ENCODE measurements at places on chromosomes 6 and 20.

DNA sequence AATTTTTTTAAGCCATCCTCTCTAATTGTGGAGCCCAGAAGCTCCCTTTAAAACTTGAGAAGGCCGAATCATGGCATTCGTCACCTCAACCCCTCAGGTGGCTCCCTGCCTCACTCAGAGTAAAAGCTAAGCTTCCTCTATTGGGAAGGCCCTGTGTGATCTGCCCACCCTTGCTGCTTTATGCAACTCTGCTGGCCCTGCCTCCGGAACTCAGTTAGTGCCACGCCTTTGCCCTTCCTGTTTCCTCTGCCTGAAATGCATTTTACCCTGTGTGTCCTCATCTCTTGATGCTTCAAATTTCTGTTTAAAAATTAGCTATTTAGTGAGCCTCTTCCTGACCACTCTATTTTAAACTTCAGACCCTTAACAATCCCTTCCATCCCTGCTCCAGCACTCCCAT, 5.7 kb downstream of the PACRG start:
- DNase-seq = no peak

- DNase-seq = no peak
Measured at GRCh38 chr6:19921786-19922185, 84.6 kb downstream of the ID4 start.

DNA sequence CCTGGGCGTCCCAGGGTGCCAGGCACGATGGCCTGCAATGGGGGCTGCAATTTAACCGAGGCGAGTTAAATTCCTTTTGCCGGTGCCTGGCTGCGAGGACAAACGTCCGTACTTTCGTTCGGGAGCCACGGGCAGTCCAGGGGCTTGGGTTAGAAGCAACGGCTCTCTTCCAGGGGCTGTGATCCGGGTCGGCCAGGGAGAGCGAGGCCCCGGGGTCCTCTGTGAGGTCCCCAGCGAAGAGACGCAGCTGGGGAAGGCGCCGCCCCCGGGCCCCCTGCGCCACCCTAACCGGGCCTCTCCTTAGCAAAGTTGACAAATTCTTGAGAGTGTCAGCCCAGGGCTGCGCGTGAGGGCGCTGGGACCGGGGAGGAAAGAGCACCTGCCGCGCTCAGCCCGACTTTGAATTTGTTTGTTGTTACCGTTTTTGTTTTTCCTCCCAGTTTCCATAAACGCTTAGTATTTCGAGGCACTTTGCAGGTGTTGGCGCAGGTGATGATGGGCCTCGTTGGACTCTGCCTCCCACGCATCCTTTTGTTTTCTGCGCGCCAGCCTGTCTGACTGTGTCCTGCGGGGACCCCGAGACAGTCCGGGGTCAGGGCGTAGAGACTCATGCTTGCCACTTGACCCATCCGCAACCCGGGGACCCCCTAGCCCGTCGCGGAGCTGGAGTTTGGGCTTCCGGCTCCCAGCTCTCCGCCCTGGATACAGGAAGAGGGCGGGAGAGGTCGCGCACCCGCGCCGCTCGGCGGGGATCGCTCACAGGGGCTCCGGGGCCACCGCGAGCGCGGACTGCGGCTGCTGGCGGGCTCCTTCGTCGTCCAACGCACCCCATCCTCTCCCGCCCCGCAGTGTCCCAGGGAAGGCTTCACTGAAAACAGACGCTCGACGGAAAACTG, 5.8 kb downstream of the OLIG3 start:
- DNase-seq = no peak

DNA sequence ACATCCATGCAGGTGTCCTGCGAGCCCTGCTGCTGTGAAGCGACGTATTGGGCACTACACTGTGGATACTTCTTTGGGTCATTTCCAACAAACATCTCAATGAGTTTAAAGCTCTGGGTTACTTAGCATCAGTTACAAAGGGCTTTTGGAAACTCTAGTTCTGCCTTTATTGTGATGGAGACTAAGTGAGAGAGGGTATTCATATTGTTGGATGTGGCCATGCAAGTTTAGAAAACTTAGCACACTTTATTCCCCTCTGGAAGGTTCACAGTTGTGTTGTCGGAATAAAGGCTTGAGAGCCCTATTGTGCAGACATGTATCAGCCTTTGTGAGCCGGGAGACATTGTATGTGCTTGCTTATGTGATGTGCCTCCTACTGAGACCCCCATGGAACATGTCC, 22.1 kb downstream of the DUSP22 start:
- DNase-seq = no peak

DNA sequence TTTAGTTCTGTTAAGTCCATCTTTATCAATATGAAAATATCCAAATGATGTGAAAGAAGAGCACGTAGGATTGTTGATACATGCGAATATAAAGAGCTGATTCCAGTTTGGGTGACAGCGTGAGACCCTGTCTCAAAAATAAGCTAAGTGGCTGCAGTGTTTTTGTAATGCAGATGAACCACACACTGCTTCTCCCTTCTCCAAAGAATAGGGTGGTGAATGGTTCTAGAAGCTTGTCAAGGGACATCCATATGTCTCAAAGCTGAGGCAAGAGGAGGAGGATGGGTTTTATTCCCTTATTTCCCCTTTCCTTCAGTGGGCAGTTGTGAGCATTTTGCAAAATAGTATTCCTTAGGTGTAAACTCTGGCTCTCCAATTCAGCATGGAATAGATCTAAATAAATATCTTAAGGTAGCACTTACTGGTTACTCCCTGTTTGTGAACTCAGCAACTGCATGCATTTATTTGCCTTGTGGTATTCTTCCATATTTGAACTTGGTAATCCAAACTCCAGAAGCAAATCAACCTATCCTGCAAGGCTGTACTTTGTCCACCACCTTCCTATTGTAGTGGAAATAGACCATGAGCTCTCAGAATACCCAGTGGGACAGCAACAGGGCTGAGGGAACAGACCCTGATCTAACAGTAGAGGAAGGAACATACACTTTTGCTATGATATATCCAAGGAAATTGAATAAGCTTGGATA, 38.0 kb downstream of the XRN2 start:
- DNase-seq = no peak

DNA sequence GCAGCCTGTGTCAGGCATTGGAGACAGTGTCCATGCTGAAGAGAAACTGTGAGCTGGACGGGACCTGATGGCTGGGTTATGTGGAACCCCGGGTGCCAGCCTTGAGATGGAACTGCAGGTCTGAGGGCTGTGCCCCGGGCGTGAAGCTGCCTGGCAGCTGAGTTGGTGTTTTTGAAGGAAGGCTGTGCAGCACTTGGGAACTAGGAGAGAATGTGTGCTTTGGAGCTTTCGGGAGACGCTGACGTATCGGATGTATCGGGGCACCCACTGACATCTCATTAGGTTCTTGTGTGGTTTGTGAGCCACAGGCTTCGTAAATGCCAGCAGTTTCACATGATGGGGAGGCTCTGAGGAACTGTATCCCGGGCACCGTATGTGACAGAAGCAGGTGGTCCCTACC, 2.2 kb downstream of the DLGAP4 start:
- no peak for DNase-seq

- DNase-seq = no peak
Measured at GRCh38 chr6:19231878-19232561, 605.1 kb upstream of the ID4 start.

DNA sequence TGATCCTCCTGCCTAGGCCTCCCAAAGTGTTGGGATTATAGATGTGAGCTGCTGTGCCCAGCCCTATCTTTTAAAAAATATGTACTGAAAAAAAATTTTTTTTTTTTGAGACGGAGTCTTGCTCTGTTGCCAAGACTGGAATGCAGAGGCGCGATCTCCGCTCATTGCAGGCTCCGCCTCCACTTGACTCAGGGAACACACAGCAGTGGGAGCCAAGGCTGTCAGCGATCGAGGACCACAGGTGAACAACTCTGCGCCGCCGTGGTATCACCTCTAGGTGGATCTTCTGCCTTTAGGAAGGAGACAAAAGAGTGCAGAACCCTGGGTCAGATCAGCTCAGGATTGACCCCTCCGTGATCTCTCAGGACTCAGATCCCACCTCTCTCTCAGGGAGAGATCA, 13.7 kb downstream of the RAET1E start:
- DNase-seq = no peak

DNA sequence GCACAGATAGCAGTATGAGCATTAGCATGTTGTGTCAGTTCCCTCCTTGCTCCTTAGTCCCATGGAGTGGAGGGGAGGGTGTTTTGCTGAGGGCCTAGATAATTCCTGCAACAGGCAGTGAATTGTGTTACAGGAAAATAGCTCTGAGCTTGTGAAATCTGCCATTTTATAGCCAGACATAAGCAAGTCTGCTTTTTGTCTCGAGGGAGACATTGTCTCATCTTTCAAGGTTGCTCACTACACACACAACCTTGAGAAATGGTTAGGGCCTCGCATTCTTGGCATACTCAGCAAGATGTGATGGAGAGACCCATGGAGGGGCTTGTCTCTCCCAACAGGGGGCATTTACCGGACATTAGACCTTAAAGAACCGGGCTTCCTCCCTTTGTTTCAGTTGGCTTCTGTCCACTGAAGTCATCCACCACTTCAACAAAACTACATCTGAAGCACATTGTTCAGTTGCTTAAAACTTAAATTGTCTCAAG, 108.0 kb upstream of the FOXO3 start:
- no peak for DNase-seq

DNA sequence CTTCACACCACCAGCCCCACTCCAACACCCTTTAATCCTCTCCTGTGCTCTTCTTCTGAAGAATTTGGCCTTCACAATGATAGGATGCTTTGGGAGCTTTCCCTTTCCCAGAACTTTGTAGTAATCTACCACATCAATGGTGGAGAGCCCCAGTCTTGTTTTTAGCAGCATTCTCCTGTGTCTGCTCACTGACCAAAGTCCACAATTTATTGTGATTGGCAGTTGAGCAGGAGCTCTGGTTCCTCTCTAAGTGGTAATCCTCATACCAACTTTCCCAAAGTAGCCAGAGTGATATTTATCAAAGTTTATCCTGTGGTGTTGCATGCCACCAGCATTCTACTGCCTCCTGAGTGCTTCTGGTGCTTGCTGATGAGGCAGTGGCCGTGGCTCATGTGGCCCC, 29.0 kb upstream of the OPN5 start:
- DNase-seq = no peak

- DNase-seq = no peak
Measured at GRCh38 chr6:153852034-153852433, 187.0 kb upstream of the OPRM1 start.

DNA sequence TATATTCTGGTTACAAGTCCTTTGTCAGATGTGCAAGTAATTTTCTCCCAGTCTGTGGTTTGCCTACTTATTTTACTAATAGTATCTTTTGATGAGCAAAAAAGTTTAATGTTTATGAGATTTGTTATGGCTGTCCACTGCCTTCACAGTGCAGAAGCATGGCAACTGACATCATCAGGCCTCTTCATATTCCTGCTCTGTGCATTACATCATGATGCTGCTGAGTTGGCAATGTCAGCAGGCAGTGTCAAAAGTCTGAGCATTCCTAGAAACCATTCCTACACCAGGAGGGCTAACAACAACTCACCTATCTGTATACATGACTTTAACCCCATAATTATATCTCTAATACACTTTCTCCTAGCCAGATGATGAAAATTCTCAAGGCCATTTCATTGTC, 10.8 kb upstream of the OR2B2 start:
- DNase-seq = no peak

DNA sequence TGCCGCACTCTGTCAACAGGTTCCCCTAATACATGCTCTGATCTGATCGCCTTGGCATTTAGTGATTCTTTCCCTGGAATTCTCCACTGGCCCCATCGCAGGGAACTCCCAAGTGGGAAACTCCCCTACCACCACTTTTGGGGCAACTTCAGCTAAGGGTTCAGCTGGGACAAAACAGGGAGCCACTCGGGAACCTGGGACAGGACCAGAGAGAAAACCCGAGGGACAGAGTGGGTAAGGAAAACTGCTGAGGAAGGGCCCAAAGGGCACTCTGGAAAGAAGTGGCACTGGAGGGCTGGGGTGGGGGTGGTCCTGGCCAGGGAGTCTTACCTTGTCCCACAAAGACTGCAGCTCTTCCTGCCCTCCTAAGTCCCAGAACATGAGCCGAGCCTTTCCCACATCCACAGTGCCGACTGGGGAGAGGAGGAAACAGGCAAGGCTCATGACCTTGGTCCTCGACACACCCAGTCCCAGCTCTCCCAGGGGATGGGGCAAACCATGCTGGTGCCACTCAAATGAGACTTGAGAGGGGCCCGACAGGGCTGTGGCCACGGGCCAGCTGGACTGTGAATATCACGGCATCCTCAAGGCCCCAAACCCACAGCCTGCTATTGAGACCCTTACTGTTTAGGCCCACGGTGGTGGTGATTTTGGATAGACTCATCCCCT, 1.6 kb downstream of the ARFRP1 start:
- no peak for DNase-seq

DNA sequence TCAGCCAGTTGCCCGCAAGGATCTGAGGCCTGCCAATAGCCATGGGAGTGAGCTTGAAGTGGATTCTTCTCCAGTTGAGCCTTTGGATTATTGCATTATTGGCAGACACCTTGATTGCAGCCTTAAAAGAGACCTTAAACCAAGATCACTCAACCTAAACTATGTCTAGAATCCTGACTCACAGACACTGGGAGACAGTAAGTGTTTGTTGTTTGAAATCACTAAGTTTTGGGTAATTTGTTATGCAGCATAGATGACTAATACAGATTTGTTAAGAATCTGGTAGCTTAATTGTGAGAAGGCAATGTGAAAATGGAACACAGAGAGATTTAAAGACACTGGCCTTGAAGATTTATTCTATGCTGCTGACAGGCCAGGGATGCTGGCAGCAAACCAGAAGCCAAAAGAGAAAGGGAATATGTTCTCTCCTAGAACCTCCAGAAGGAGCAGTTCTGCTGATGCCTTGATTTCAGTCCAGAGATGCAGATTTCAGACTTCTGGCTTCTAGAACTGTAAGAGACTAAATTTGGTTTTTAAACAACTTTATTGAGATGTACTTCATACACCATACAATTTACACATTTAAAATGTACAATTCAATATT, 17.6 kb downstream of the SIRPD start:
- DNase-seq = no peak

DNA sequence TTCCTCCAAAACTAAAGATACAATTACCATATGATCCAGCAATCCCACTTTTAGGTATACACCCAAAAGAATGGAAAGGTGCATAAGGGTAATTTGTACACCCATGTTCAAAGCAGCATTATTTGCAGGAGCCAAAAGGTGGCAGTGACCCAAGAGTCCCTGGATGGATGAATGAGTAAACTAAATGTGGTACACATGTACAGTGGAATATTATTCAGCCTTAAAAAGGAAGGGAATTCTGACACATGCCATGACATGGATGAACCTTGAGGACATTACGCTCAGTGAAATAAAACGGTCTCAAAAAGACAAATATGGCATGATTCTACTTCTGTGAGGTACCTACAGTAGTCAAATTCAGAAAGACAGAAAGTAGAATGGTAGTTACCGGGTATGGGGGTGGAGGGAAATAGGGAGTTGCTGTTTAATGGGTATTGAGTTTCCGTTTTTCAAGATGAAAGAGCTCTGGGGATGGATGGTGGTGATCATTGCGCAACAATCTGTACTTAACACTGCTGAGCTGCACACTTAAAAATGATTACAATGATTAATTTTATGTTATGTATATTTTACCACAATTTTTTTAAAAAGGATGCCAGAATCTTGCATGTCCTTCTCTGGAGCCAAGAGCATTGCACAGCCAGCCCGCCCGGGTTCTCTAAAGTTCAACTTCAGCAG, 518.9 kb upstream of the JARID2 start:
- no peak for DNase-seq

GRCh38 chr20:47389867-47390347, 33.4 kb upstream of the ZMYND8 start:
- DNase-seq = no peak

- DNase-seq = no peak
Measured at GRCh38 chr20:48841875-48842529, 14.2 kb upstream of the PREX1 start.

GRCh38 chr6:44650495-44650894, 263.0 kb downstream of the CDC5L start:
- no peak for DNase-seq
